HT1080 (cell line): ENCODE measurements at places on chromosomes 12 and 14.

GRCh38 chr12:19462406-19462805, 23.1 kb downstream of the AEBP2 start:
- DNase-seq, result no peak

DNA sequence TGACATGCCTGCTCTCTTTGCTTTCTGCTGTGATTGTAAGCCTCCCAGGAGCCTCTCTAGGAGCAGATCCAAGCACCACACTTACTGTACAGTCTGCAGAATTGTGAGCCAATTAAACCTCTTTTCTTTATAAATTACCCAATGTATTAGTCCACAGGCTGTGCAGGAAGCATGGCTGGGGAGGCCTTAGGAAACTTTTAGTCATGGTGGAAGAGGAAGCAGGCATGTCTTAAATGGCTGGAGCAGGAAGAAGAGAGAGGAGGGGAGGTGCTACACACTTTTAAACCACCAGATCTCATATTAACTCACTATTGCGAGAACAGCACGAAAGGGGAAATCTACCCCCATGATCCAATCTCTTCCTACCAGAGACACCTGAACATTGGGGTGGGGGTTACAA, 108.9 kb downstream of the DERA start:
- no peak for DNase-seq

- no peak for DNase-seq
These were observed 123.3 kb downstream of the CEP83 start for GRCh38 chr12:94336211-94336925.

GRCh38 chr14:47322751-47323150, 352.7 kb downstream of the MDGA2 start:
- no peak for DNase-seq

DNA sequence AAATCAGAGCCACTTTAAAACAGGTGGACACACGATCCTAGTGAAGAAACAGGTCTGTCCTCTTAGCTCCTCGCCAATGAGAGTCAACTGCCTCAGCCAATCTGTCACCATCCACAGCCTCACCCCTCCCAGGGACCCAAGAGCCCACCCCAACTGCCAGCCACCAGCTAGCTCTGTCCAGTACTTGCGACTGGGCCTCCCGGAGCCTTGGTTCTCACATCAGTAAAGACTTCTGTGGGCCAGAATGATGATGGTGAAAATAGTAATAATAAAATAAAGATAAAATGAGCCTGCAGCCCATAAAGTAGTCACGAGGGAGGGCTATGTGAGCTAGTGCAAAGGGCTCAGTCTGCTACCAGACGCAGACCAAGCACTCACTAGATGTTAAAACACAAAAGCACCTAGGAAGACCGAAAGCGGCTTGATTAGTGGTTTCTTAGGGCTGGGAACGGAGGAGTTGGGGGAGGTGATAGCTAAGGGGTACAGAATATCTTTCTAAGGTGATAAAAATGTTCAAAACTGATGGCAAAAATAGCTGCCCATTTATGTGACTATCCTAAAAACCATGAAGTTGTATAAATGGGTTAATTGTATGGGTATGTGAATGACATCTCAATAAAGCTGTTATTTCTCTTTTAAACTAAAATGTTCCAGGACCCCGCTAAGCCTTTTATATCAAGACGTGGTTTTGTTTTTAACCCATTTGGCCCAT, 39.8 kb downstream of the ACTN1 start:
- no peak for DNase-seq

- DNase-seq, result no peak
These were observed 167.7 kb downstream of the CALM1 start for GRCh38 chr14:90564496-90564895.

DNA sequence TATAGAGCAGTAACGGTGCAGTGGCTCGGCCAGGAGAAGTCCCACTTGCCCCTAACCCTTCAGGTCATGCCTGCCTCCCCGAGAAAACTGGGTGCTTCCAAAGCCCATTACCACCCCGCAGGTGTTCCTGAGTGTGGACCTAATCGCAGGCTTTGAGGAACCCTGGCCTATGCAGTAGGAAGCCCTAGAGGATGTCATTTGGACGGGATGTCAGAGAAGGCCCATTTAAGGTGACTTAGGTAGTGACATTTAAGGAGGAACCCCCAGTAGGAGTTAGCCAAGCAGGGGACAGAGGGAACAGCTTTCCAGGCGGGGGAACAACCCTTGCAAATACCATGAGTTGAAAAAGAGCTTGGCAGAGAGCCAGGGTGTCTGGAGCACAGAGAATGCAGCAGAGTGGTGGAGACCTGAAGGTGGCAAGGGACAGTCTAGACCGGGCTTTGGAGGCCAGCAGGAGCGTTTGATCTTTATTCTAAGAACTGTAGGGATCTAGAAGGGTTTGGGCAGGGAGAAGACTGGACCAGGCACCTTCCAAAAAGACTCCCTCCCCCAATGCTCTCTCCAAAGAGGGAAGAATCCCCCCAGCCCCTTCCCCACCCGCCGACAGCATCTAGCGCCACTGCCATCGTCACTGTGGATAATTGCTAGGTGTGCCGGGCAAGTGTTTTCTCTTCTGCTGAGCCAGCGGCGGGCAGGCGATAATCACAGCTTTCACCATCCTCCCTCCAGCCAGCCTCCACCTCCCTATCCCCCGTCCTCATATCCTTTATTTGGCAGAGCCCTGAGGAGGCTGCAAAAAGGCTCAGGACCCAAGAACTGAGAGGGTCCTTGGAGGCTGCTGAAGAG, 33.3 kb upstream of the BEGAIN start:
- DNase-seq, result no peak

- DNase-seq, result peak; percentile 12
These were observed 121.6 kb downstream of the VEZT start for GRCh38 chr12:95339086-95339788.

DNA sequence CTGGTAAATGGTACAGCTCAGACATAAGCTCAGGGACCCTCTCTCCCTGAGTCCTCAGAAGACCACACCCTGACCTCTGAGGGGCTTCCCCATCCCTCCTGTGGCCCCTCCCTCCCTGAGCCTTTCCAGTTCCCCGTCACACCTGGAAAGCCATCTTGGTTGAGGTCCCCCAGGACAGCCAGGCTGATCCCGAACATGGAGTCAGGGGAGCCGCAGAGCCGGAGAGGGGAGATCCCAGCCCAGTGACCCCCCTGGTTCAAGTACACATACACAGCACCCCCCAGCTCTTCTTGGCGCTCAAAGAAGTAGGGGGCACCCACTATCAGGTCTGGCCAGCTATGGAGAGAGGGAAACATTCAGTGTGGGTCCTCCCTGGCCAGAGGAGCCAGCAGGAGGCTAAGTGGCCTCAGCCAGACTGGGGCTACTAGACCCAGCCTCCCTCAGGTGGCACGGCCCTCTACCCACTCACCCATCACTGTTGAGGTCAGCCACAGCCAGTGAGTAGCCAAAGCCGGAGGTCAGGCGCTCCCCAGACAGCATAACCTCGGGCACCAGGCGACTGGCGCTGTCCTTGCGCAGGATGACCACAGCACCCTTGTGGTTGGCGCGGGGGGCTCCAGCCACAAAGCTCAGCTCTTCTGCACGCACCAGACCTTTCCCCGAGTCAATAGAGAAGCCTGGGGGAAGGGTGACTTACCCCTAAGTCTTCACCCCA, 9.3 kb downstream of the ITGA7 start:
- DNase-seq, result no peak

- DNase-seq, result peak; percentile 87
These were observed 109.0 kb downstream of the APAF1 start for GRCh38 chr12:98754095-98754494.

- DNase-seq, result peak; percentile 10
These were observed 74.9 kb downstream of the DPF3 start for GRCh38 chr14:72818998-72819397.

DNA sequence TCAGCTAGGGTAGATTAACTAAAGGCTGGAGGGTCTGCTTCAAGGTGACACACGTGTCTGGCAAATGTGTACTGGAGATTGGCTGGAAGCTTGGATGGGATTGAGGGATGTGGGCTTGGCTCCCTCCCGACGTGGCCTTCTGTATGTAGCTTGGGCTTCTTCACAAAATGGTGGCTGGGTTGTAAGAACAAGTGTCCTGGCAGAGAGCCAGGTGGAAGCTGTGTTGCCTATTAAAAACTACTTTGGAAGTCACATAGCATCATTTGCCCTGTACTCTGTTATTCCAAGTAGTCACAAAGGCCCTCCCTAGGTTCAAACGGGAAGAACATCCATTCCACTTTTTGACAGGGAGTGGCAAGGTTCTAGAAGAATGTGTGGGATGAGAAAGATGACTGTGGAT, 174.1 kb upstream of the PRICKLE1 start:
- no peak for DNase-seq

- no peak for DNase-seq
These were observed 83.7 kb downstream of the TMEM30B start for GRCh38 chr14:61197416-61197815.
